ENCODE measurements at places on chromosomes 3 and 15. TPM values are rescaled to one million over a fixed set of nuclear protein-coding genes. Genes with fewer than 3 reads are reported as not detected.
A peak's percentile ranks its signal among the peaks of the same experiment; 100 is the strongest.

GPR156 gene
- total RNA-seq = not detected

PEX5L gene
- total RNA-seq = 0.25 TPM

GRCh38 chr3:114379266-114379665, 85.4 kb downstream of the TIGIT start:
- no peaks in the 10 kb centered on the region for H3K27me3 ChIP-seq
- no peak overlapping the region for H3K4me3 ChIP-seq
- H3K4me1 ChIP-seq = no peaks in the 10 kb centered on the region
- no peak for DNase-seq
- H3K27ac ChIP-seq = no peak overlapping the region

- no peaks in the 10 kb centered on the region for H3K36me3 ChIP-seq
- no peak overlapping the region for H3K27ac ChIP-seq
- DNase-seq = no peak
- no peaks in the 10 kb centered on the region for H3K4me1 ChIP-seq
- H3K4me3 ChIP-seq = no peak overlapping the region
These were observed 612.8 kb downstream of the MAGI1 start for GRCh38 chr3:65425880-65426279.

DNA sequence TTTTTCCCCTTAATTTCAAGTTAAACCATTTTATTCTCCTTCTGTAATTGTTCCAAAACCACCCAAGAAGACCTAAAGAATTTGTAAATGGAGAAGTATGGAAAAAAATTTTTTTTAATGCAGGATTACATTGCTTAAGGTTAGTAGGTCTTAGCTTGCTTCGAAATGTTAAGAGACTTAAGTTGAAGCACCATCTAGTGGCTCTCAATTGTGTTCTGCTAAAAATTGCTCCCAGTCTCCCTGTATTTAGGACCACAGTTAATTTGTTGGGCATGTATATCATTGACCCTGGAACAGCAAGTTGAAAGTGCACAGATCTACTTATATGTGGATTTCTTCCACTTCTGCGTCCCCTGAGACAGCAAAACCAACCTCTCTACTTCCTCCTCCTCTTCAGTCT, 32.4 kb downstream of the CD200R1L start:
- peaks cover 27% of the 10 kb centered on the region for H3K4me1 ChIP-seq
- H3K4me3 ChIP-seq = no peak overlapping the region
- H3K36me3 ChIP-seq = no peaks in the 10 kb centered on the region
- H3K27ac ChIP-seq = no peak overlapping the region

- H3K36me3 ChIP-seq = no peaks in the 10 kb centered on the region
- DNase-seq = no peak
- H3K4me1 ChIP-seq = peaks cover 9% of the 10 kb centered on the region
- H3K27me3 ChIP-seq = peaks cover 15% of the 10 kb centered on the region
- no peak overlapping the region for H3K27ac ChIP-seq
These were observed 223.7 kb downstream of the PDCD6IP start for GRCh38 chr3:34022147-34022546.

GRCh38 chr3:85255949-85256348, 297.2 kb downstream of the CADM2 start:
- no peaks in the 10 kb centered on the region for H3K36me3 ChIP-seq
- H3K4me3 ChIP-seq = no peak overlapping the region
- H3K27ac ChIP-seq = no peak overlapping the region
- H3K27me3 ChIP-seq = no peaks in the 10 kb centered on the region

DNA sequence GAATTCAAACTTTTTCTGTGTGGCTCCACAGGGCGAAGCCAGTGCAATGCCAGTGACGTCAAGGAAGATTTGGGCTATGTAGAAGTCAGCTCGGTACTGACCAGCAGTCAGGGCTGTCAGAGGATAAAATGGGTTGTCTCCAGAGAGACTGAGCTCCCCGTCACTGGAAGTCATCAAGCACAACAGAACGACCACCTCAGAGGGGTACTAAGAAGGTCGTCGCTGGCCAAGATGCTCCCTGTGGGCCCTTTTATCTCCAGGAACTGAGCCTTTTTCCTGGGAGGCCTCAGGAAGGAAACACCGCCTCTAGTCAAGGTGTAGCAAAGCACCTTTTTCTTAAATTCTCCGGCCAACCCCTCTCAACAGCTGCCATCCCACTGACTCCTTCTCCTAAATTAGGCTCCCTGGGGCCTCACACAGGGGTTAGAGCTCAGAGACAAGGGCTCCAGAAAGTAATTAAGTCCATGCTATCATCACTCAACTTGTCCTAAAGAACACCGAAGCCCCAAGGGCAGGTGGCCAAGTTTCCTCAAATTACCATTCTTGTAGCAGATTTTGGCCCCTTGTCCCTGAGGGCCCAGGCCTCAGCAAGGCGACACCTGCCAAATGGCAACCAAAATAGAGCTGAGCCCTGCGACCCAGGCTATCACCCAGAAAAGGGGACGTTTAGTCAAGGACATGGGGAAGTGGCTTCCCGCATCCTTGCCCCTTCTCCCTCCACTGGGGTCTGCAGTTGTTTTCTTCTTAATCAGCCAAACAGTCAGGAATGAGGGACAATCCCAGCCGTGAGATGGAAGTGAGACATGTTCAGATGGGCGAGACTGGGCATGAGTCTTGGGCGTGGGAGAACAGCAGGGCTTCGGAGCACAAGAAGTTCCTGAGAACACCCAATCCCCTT, 48.0 kb downstream of the SSUH2 start:
- no peaks in the 10 kb centered on the region for H3K4me1 ChIP-seq
- no peaks in the 10 kb centered on the region for H3K36me3 ChIP-seq
- no peak overlapping the region for H3K27ac ChIP-seq
- no peak for DNase-seq

- no peak overlapping the region for H3K27ac ChIP-seq
- H3K36me3 ChIP-seq = no peaks in the 10 kb centered on the region
- H3K27me3 ChIP-seq = peaks cover 70% of the 10 kb centered on the region
- H3K4me1 ChIP-seq = peaks cover 10% of the 10 kb centered on the region
- no peak overlapping the region for H3K4me3 ChIP-seq
These were observed 5.2 kb downstream of the WNT5A start for GRCh38 chr3:55481744-55482495.

DNA sequence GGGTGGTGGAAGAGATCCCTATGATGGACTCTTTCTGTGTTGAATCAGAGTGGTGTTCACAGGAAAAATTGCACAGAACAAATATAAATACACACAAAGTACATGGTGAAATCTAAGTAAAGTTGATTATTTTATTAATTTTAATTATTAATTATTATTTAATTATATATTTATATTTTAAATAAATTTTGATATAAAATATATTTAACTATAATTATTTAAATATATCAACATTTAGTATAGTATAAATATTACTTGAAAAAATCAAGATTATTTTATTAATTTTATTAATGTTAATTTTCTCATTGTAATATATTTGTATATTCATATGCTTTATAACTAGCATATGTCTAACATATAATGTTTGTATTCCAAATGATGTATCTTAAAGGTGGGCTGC, 11.3 kb upstream of the ATP10A start:
- H3K27me3 ChIP-seq = no peaks in the 10 kb centered on the region
- H3K36me3 ChIP-seq = no peaks in the 10 kb centered on the region

GRCh38 chr3:48856469-48856868, 8.8 kb upstream of the PRKAR2A start:
- peaks cover 18% of the 10 kb centered on the region for H3K36me3 ChIP-seq
- no peak overlapping the region for H3K27ac ChIP-seq
- peaks cover 5% of the 10 kb centered on the region for H3K4me1 ChIP-seq

DNA sequence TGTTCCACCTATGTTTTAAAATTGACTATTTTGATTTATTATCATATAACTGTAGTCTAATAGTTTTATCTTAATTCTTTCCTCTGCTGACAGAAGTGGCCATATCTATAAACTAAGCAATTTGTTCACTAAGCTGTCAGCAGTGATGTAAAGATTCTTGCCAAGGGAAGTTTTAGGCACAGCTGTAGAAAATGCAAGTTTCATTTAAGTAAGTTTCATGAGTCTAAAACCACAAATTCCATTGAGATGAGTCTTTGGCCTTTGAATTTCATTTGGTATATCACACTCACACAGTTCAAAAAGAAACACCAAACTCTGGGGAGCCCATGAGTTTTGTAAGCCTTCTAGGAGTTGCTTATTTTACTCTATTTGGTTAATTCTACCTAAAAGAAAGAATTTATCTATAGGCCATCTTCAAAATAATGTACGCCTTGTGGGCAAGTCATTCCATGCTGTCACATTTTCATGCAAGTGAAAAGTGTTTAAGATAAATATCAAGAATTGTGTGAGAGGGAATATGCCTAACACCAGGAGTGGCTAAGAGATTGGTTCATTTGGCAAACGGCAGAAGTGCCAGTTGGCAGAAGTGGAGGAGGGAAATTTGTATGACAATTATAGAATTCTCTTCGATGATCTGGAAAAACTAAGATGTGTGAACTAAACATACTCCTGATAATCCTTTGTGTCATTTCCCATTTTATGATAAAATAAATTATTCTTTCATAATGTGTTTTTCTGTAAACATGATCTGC, 292.9 kb downstream of the ZIC4 start:
- no peaks in the 10 kb centered on the region for H3K4me1 ChIP-seq
- H3K27me3 ChIP-seq = no peaks in the 10 kb centered on the region
- no peaks in the 10 kb centered on the region for H3K36me3 ChIP-seq
- no peak for DNase-seq
- H3K4me3 ChIP-seq = no peak overlapping the region
- H3K27ac ChIP-seq = no peak overlapping the region

KLHL25 gene
- total RNA-seq = 8.5 TPM

- H3K4me1 ChIP-seq = no peaks in the 10 kb centered on the region
- no peak overlapping the region for H3K4me3 ChIP-seq
- H3K27ac ChIP-seq = no peak overlapping the region
- no peaks in the 10 kb centered on the region for H3K36me3 ChIP-seq
- no peak for DNase-seq
- peaks cover 21% of the 10 kb centered on the region for H3K27me3 ChIP-seq
These were observed 131.9 kb upstream of the PROK2 start for GRCh38 chr3:71916747-71917369.

TMIE gene
- total RNA-seq = not detected

SI gene
- not detected for total RNA-seq

- H3K4me1 ChIP-seq = no peaks in the 10 kb centered on the region
- H3K4me3 ChIP-seq = no peak overlapping the region
- H3K36me3 ChIP-seq = no peaks in the 10 kb centered on the region
- H3K27ac ChIP-seq = no peak overlapping the region
- DNase-seq = no peak
- peaks cover 6% of the 10 kb centered on the region for H3K27me3 ChIP-seq
These were observed 33.3 kb upstream of the FGD5 start for GRCh38 chr3:14785207-14786155.

- peak overlapping the region; percentile 15 for H3K4me3 ChIP-seq
- peaks cover 11% of the 10 kb centered on the region for H3K36me3 ChIP-seq
- H3K4me1 ChIP-seq = peaks cover 65% of the 10 kb centered on the region
- H3K27ac ChIP-seq = peak overlapping the region; percentile 91
- DNase-seq = peak; percentile 72
- no peaks in the 10 kb centered on the region for H3K27me3 ChIP-seq
These were observed 34.3 kb downstream of the IRAK2 start for GRCh38 chr3:10198761-10199649.

THSD4 gene
- 0.07 TPM for total RNA-seq

DNA sequence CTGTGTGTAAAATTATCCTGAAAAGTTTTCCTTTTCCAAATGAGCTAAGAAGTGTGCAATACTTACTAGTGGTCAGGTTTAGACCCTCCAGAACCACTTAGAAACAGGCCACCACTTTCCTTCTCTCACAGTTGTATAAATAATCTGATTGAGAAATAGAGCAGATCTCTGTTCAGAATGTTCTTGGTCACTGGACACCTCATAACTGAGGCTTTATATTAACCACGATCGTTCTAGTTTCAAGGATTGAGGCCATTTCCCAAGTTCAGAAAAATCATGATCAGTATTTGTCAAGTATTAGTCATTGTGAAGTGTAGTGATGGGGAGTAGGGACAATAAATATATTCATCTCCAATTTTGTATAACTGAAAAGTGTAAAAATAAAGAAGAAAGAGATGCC, 1.0 kb upstream of the MAP3K13 start:
- no peak overlapping the region for H3K4me3 ChIP-seq
- no peaks in the 10 kb centered on the region for H3K36me3 ChIP-seq
- H3K27me3 ChIP-seq = peaks cover 43% of the 10 kb centered on the region
- no peak overlapping the region for H3K27ac ChIP-seq

UNC13C gene
- total RNA-seq = not detected

- H3K4me1 ChIP-seq = peaks cover 38% of the 10 kb centered on the region
- peak overlapping the region; percentile 62 for H3K27ac ChIP-seq
- H3K4me3 ChIP-seq = peak overlapping the region; percentile 76
- no peak for DNase-seq
These were observed 448 bp downstream of the SHISA5 start for GRCh38 chr3:48503401-48504050.

HYAL1 gene
- total RNA-seq = 0.59 TPM

DNA sequence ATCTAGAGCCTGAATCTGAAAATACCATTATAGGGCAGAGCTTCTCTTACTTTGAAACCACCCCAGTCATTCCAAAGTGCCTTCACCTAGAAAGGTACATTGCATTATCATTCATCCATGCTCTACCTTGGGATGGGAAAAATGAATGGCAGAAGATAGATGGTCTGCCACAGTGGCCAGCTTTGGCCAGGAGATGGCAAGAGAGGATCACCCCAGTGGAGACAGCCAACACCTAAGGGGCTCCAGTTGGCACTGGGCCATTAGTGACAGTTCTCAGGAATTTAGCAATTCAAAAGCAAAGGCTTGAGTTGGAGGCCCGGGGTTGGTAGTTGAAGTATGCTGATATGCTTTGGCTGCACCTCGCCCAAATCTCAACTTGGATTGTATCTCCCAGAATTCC, 253.6 kb upstream of the MRPL3 start:
- H3K4me1 ChIP-seq = no peaks in the 10 kb centered on the region
- no peak for DNase-seq
- peaks cover 4% of the 10 kb centered on the region for H3K27me3 ChIP-seq
- no peak overlapping the region for H3K27ac ChIP-seq
- H3K36me3 ChIP-seq = no peaks in the 10 kb centered on the region

GPR160 gene
- 7.7 TPM for total RNA-seq

DNA sequence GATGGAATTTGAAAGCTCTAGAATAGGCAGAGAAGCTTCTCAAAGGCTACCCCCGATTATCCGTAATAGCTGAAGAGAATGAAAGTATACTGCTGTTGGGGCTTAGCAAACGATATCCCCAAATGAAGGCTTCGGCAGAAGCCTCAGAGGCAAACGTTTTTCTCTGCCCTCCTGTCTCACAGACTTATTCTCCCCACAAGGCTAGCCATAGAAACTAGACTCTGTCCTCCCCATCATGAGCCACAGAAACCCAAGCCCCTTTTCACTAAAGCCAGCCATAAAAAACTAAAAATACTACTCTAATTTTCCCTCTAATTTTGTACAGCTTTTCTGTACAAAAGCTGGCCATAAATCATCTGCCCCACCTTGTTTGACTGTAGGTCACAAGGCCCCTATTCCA, 413.4 kb upstream of the CFAP20DC start:
- H3K4me1 ChIP-seq = peaks cover 1% of the 10 kb centered on the region
- no peaks in the 10 kb centered on the region for H3K27me3 ChIP-seq
- no peak overlapping the region for H3K4me3 ChIP-seq
- peaks cover 14% of the 10 kb centered on the region for H3K36me3 ChIP-seq

LYZL4 gene
- not detected for total RNA-seq

SIDT1 gene
- total RNA-seq = 11.7 TPM

LARP6 gene
- total RNA-seq = not detected

- DNase-seq = no peak
- peaks cover 76% of the 10 kb centered on the region for H3K36me3 ChIP-seq
- H3K4me3 ChIP-seq = no peak overlapping the region
- H3K27ac ChIP-seq = peak overlapping the region; percentile 56
These were observed 70.0 kb downstream of the SETD5 start for GRCh38 chr3:9467451-9467850.

GRCh38 chr3:107633327-107634098, 110.8 kb downstream of the BBX start:
- no peaks in the 10 kb centered on the region for H3K36me3 ChIP-seq
- no peak for DNase-seq
- peak overlapping the region; percentile 52 for H3K27ac ChIP-seq
- H3K27me3 ChIP-seq = no peaks in the 10 kb centered on the region
